H4 (cell line): ENCODE measurements at places on chromosomes 1 and 21.

DNA sequence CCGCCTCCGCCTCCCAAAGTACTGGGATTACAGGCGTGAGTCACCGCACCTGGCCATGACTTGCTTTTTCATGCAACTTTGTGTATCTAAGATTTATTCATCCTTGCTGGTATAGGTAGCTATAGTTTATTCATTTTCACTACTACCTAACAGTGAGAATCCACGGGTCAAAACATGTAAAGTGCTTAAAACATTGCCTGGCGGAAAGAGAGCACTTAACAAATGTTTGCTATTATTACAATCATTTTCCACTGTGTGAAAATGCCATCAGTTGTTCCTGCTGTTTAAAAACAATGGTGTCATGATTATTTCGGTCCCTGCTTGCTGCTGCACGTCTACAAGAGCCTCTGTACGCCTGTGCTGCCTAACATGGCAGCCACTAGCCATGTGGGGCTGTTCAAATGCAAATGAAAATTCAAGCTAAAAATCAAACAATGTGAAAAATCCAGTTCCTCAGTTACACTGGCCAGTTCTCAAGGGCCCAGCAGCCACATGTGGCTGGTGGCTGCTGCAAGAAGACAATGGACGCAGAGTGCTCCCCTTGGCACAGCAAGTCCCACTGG is 65.1 kb downstream of the CLSTN1 start:
- no peak for DNase-seq

DNA sequence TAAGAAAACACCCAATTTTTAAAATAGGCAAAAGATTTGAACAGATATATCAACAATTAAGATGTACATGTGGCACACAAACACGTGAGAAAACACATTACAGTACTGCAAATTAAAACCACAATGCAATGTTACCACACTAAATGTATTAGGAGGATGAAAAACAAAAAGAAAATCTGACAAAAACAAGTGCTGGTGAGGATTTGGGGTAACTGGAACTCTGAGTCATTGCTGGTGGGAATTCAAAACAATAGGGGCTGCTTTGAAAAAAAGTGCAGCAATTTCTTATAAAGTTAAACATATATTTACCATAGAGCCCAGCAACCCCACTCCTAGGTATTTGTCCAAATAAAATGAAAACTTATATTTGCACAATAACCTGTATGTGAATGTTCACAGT is 614.1 kb downstream of the SMYD3 start:
- no peak for DNase-seq

GRCh38 chr1:205633421-205633976 is 1.7 kb upstream of the ELK4 start:
- no peak for DNase-seq

- DNase-seq = no peak
Measured at GRCh38 chr1:119290297-119290696, 78.3 kb upstream of the HAO2 start.

GRCh38 chr21:19236209-19236608 is 832.6 kb upstream of the TMPRSS15 start:
- peak; percentile 77 for DNase-seq

GRCh38 chr1:33120436-33121231 is 39.7 kb downstream of the AZIN2 start:
- DNase-seq = peak; percentile 3
